Activated CD8-positive, alpha-beta T cell treated with anti-CD3 and anti-CD28 coated beads, Interleukin-2, amount 10 ng/mL, durations not matched to agents 7 days and 5 days (primary cell): ENCODE measurements at places on chromosomes 2 and 18. TPM values are rescaled to one million over a fixed set of nuclear protein-coding genes. Genes with fewer than 3 reads are reported as not detected.

VAMP8 gene
- total RNA-seq: 141 TPM

DUSP19 gene
- 0.68 TPM for total RNA-seq

CDKL4 gene
- 1.1 TPM for total RNA-seq

POTEE gene
- 1.0 TPM for total RNA-seq

SPOPL gene
- 13.0 TPM for total RNA-seq

HAAO gene
- total RNA-seq: 0.37 TPM

SERPINB2 gene
- total RNA-seq: not detected

PLA2R1 gene
- not detected for total RNA-seq

CNGA3 gene
- total RNA-seq: not detected

NDC80 gene
- 91.3 TPM for total RNA-seq

SLC9A2 gene
- total RNA-seq: not detected

DNA sequence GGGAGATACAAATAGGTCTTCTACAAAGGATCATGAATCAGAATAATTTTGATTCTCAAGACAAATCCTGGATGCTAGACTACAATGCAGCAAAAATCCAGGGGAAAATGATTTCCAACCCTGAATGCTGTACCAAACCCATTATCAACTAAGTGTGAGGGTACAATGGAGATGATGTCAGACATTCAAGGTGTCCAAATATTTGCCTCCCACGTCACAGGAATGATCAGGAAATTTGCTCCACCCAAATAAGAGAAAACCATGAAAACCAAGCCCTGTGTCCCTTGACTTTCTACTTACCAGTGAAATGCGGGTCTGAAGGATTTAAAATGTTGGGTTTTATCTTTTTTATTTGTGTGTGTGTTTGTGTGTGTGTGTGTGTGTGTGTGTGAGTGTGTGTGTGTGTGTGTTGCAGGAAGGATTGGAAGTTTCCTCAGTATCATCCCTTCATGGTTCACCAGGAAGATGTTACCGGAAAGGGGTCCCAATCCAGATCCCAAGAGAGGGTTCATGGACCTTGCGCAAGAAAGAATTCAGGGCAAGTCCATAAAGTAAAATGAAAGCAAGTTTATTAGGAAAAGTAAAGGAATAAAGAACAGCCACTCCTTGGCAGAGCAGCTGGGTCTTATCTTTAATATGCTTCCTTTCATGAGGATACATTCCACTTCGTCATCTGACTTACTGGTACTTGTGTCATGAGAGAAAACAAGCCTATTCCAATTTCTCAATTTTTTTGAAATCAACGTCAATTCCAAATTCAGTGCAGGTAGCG, 61.1 kb upstream of the ID2 start:
- H3K27me3 ChIP-seq: peaks cover 31% of the 10 kb centered on the region
- no peak overlapping the region for H3K27ac ChIP-seq
- no peaks in the 10 kb centered on the region for H3K36me3 ChIP-seq
- peaks cover 8% of the 10 kb centered on the region for H3K4me1 ChIP-seq
- H3K4me3 ChIP-seq: no peak overlapping the region
- no peak for DNase-seq

GRCh38 chr2:224520064-224520463, 65.1 kb downstream of the CUL3 start:
- peak overlapping the region; percentile 9 for H3K27ac ChIP-seq
- no peak overlapping the region for H3K4me3 ChIP-seq
- peaks cover 44% of the 10 kb centered on the region for H3K4me1 ChIP-seq
- peaks cover 16% of the 10 kb centered on the region for H3K36me3 ChIP-seq

DNA sequence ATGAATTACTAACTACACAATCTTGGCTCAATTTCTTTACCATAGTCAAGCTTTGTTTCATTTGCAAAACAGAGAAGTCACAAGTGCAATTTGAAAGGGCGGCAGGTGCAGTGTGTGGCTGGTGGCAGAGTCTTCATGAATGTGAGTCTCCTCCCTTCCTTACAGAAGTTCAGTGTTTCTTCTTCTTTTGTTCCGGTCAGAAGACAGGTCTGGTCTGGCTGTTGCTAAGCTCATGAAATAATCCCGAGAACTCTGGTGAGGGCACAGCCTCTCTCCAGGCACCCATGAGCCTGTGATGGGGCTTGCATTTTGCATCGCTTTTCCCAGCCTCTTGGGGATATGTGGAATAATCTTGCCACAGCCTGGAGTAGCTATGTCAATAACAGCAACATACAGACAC, 824.8 kb upstream of the SALL3 start:
- H3K27ac ChIP-seq: no peak overlapping the region
- no peaks in the 10 kb centered on the region for H3K36me3 ChIP-seq
- H3K4me1 ChIP-seq: no peaks in the 10 kb centered on the region
- no peak overlapping the region for H3K4me3 ChIP-seq

DNA sequence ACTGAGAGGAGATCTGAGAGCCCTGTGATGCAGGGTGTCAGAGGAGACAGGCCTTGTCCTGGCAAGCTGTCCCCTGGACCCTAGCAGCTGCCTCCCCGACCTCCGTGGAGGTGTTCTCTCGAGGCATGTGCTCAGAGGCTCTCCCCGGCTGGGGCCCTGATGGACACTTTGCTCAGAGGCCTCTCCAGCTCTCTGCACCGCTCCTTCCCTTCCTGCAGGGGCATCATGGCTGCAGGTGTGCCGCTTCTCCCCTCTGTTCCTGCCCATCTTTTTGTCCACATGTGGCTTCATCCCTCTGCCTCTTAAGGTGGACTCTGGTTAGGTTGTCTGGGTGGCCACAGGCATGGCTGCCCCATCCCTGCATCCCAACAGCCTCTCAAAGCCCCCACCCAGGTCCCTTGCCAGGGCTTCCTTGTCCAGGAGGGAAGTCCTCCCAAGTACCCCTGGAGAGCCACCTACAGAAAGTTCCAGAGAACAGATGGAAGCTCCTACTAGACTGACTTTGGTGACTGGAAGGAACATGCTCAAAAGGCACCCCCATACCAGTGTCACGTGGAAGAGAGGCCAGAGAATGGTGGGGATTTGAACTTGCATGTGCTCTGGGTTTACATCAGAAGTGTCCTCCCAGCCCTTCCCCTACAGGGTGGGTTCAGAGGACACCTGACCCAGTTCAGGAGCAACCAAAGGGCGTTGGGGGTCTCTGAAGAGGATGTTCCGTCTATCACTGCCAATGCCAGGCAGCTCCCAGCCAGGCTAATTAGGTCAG, 120.4 kb downstream of the KLHL29 start:
- H3K4me1 ChIP-seq: peaks cover 26% of the 10 kb centered on the region
- no peak for DNase-seq
- no peaks in the 10 kb centered on the region for H3K36me3 ChIP-seq
- no peak overlapping the region for H3K27ac ChIP-seq

GRCh38 chr2:61677942-61678341, 139.8 kb upstream of the XPO1 start:
- H3K36me3 ChIP-seq: peaks cover 13% of the 10 kb centered on the region
- H3K4me3 ChIP-seq: no peak overlapping the region

- no peak overlapping the region for H3K4me3 ChIP-seq
- H3K4me1 ChIP-seq: peaks cover 12% of the 10 kb centered on the region
- H3K36me3 ChIP-seq: peaks cover 3% of the 10 kb centered on the region
- H3K27me3 ChIP-seq: no peaks in the 10 kb centered on the region
- H3K27ac ChIP-seq: no peak overlapping the region
Measured at GRCh38 chr2:205089958-205090357, 544.7 kb downstream of the PARD3B start.

DNA sequence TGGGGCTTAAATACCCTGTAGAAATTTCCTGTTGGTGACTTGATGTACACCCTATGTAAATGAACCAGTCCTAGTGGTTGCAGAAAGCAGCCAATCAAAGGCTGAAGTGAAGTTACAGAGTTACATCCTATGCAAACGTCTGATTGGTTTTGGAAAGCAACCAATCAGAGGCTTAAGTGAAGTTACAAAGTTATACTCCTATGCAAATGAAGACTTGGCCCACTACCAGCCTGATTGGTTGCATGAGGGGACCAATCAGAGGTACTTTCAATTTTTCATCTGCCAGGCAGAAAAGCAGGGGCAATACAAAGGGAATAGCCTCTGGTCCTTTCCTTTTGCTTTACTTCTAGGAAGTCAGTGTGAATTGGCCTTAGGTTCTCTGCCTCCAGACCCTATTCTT, 13.6 kb upstream of the ZNF397 start:
- DNase-seq: no peak
- peaks cover 6% of the 10 kb centered on the region for H3K27me3 ChIP-seq
- H3K4me1 ChIP-seq: peaks cover 2% of the 10 kb centered on the region
- no peak overlapping the region for H3K4me3 ChIP-seq
- H3K36me3 ChIP-seq: no peaks in the 10 kb centered on the region
- no peak overlapping the region for H3K27ac ChIP-seq

DNA sequence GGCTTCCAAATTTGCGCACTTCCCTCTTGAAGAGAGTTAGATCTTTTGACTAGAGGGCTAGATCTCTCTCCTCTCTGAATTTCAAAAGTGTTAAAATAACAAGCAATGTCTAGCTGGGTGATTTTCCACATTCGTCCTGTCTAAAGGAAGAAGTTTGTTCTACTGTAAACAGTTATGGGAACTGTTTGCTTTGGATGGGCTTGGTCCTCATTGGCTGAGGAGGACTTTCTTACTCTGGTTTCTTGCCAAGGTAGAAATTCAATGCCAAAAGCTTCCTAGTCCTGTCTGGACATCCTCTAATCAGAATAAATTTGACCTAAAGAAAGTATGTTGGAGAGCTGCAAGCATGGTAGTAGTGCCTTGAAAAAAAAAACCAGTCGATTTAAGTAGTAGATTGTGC, 47.4 kb upstream of the RAPH1 start:
- H3K27ac ChIP-seq: no peak overlapping the region
- no peak for DNase-seq
- peaks cover 20% of the 10 kb centered on the region for H3K27me3 ChIP-seq
- no peaks in the 10 kb centered on the region for H3K36me3 ChIP-seq

- H3K4me1 ChIP-seq: no peaks in the 10 kb centered on the region
- DNase-seq: no peak
- no peak overlapping the region for H3K4me3 ChIP-seq
- no peak overlapping the region for H3K27ac ChIP-seq
Measured at GRCh38 chr18:58847383-58848071, 17.1 kb upstream of the ZNF532 start.

DNA sequence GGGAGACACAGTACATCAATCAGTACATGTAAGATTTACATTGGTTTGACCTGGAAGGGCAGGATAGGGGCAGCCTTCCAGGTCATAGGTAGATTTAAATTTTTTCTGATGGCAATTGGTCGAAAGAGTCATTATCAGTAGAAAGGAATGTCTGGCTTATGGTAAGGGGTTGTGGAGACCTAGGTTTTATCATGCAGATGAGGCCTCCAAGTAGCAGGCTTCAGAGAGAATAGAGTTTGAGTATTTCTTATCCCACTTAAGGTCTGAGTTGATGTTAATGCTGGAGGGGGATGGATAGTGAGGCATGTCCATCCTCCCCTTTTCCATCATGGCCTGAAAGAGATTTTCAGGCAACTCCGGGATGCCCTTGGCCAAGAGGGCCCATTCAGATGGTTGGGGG, 60.7 kb downstream of the SPTBN1 start:
- H3K27ac ChIP-seq: no peak overlapping the region
- H3K4me3 ChIP-seq: no peak overlapping the region
- H3K4me1 ChIP-seq: peaks cover 4% of the 10 kb centered on the region

GRCh38 chr18:6797171-6797570, 67.7 kb downstream of the ARHGAP28 start:
- no peak overlapping the region for H3K4me3 ChIP-seq
- DNase-seq: no peak
- H3K27ac ChIP-seq: no peak overlapping the region
- no peaks in the 10 kb centered on the region for H3K36me3 ChIP-seq

GRCh38 chr2:181183878-181184542, 203.6 kb downstream of the UBE2E3 start:
- no peaks in the 10 kb centered on the region for H3K27me3 ChIP-seq
- peaks cover 22% of the 10 kb centered on the region for H3K36me3 ChIP-seq
- no peak for DNase-seq
- H3K4me1 ChIP-seq: peaks cover 25% of the 10 kb centered on the region
- H3K4me3 ChIP-seq: no peak overlapping the region

- peaks cover 29% of the 10 kb centered on the region for H3K36me3 ChIP-seq
- peaks cover 21% of the 10 kb centered on the region for H3K4me1 ChIP-seq
- H3K27ac ChIP-seq: no peak overlapping the region
- DNase-seq: peak; percentile 29
Measured at GRCh38 chr18:13003466-13003896, 12.3 kb downstream of the CEP192 start.

- no peak overlapping the region for H3K4me3 ChIP-seq
- no peak overlapping the region for H3K27ac ChIP-seq
- peaks cover 12% of the 10 kb centered on the region for H3K4me1 ChIP-seq
- peak; percentile 13 for DNase-seq
Measured at GRCh38 chr2:111663471-111664274, 220.3 kb downstream of the ANAPC1 start.

GRCh38 chr2:21072477-21073242, 28.8 kb upstream of the APOB start:
- no peak overlapping the region for H3K4me3 ChIP-seq
- no peaks in the 10 kb centered on the region for H3K27me3 ChIP-seq
- H3K27ac ChIP-seq: no peak overlapping the region
- H3K4me1 ChIP-seq: no peaks in the 10 kb centered on the region
- no peak for DNase-seq
- H3K36me3 ChIP-seq: no peaks in the 10 kb centered on the region

DNA sequence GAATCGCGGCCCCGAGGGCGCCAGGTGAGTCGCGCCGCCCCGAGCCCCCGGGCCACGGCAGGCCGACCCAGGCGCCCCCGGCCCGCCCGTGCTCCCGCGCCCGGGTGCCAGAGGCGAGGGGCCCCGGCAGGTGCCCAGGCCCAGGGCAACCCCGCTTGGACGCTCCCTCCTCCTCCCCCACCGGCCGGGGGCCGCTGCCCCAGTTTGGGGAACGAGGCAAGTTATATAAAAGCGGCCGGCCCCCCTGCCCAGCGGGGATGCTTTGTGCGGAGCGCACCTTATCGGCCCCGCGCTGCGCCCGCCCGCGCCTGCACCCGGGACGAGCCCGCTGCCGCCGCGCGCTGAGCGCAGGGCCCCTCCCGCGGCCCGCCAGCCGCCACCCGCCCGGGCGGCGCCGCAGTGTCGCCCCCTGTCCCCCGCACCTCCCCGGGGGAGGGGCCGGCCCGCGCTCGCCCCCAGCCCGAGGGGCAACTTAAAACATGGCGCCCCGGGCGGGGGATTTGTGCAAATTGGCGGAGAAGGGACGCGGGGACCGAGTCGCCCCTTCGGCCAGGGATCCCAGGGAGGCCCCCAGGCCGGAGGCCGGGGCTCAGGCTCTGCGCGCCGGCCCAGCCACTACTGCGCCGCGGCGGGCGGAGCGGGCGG, 639 bp downstream of the EPB41L3 start:
- peaks cover 46% of the 10 kb centered on the region for H3K27me3 ChIP-seq
- H3K4me3 ChIP-seq: no peak overlapping the region
- H3K27ac ChIP-seq: no peak overlapping the region
- no peaks in the 10 kb centered on the region for H3K36me3 ChIP-seq
- no peak for DNase-seq
- H3K4me1 ChIP-seq: no peaks in the 10 kb centered on the region

GRCh38 chr2:86562485-86562921, 740 bp downstream of the CHMP3 start:
- H3K4me3 ChIP-seq: peak overlapping the region; percentile 95
- peak overlapping the region; percentile 99 for H3K27ac ChIP-seq
- DNase-seq: no peak
- no peaks in the 10 kb centered on the region for H3K27me3 ChIP-seq
- peaks cover 39% of the 10 kb centered on the region for H3K36me3 ChIP-seq
- H3K4me1 ChIP-seq: peaks cover 34% of the 10 kb centered on the region

GRCh38 chr2:21489080-21489479, 365.3 kb downstream of the TDRD15 start:
- H3K27ac ChIP-seq: no peak overlapping the region
- H3K4me1 ChIP-seq: no peaks in the 10 kb centered on the region
- no peaks in the 10 kb centered on the region for H3K36me3 ChIP-seq
- DNase-seq: no peak
- no peaks in the 10 kb centered on the region for H3K27me3 ChIP-seq

GRCh38 chr2:46042207-46042637, 255.0 kb upstream of the EPAS1 start:
- no peaks in the 10 kb centered on the region for H3K4me1 ChIP-seq
- H3K27ac ChIP-seq: no peak overlapping the region
- H3K4me3 ChIP-seq: no peak overlapping the region
- no peaks in the 10 kb centered on the region for H3K36me3 ChIP-seq
